Renal cortex interstitium (tissue), 15 donors: ENCODE measurements at places on chromosomes 16 and 17. TPM values are rescaled to one million over a fixed set of nuclear protein-coding genes. Genes with fewer than 3 reads are reported as not detected.

PLLP gene
- 14.7 TPM for polyA plus RNA-seq

ABCC3 gene
- polyA plus RNA-seq, result 10.5 TPM

DNA sequence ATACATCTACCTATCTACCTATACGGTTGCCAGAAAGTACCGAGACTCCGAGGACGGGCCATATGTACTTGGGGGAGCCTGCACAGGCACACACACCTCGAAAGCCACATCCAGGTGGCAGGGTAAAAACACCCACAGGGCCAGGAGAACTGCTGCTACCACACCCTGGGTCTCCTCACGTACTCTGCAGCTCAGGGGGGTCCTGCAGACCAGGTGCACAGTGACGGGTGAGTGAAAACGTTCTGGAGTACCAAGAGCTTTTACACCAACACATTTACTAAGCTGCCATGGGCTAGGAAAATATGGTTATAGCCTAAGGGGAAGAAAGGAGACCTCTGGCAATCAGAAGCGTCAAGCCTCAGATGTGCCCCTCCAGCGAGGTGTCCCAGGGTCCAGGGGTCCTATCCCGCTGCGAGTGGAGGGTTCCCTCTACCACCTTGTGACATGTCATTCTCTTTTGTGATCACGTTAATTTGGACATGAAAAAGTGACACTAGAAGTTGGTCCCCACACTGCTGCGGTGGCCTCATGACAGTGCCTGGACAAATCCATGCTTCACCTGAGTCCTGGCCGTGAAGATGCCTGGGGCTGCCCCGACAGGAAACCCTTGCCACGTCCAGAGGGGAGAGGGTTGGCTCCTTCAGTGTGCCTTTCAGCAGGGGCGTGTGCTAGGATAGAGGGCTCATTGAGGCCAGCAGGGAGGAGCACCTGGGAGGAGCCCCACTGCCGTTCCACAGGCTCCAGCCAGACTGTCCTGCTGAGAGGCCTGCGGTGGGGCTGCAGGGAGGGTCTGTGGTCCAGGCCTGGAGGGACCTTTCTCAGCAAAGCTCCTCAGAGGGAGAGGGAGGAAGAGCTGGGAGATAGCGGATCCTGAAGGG is 1.8 kb downstream of the CANT1 start:
- DNase-seq, result no peak

GRCh38 chr16:58649707-58650106 is 20.1 kb upstream of the CNOT1 start:
- no peak for DNase-seq

DNA sequence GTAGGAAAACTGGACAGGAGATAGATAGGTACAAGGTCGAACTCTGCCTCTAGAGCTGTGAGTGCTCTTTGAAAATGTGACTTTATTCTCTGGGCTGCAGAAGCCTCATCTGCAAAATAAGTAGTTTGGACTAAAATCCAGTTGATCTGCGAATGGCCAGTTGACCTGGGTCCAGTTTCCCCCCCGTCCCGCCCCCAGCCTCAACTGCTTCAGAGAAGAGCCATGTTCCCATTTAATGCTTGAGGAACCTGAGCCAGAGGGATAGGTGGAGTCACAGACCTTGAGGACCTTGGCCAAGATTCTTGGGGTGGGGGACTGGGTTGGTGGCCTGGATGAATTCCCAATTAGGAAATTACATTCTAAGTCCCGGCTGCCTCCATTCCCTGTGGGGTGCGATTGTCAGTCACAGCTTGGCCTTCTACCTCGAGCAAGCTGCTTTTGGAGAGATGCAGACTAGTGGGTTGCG is 14.1 kb downstream of the TBX2 start:
- no peak for DNase-seq

- DNase-seq, result no peak
These were observed 33.3 kb upstream of the ANKFN1 start for GRCh38 chr17:56119936-56120335.

GRCh38 chr17:37142294-37142896 is 193.6 kb downstream of the AATF start:
- DNase-seq, result no peak
